ENCODE measurements at places on chromosomes 5 and 9.
A peak's percentile ranks its signal among the peaks of the same experiment; 100 is the strongest.

DNA sequence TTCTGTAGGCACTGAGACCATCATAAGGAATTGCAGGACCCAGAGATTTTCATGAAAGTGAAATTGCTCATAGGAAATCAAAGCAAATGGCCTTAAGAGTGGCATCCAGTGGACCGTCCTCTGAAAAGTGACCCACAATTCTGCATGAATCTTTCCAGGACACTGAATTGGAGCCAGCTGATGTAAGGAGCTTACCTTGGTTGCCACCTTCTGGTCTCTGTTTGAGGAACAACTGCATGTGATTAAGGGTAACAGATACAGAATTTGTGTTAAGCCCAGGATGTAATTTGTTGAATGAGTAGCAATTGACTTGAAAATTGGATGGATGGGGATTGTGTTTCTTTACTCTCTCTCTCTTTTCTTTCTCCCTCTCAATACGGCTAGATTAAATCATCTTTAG is 49.9 kb upstream of the GAS1 start:
- DNase-seq = peak; percentile 9

DNA sequence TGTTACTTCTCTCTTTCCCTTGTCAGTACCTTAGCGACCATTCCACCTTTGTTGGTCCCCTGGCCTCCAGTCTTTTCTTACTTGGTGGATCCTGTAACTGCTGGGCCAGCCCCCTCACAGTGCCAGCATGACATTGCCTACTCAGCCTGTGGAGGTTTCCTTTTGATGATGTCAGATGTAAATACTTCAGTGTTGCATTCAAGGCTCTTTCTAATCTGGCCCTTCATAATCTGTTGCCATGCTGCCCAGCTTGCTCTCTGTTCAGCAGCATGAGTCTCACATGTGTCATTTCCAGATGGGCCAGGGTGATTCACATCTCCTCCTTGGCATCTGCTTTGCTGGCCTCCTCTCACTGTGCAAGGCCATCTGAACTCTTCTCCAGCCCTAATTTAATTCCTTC is 57.1 kb downstream of the MAST4 start:
- DNase-seq = peak; percentile 52

DNA sequence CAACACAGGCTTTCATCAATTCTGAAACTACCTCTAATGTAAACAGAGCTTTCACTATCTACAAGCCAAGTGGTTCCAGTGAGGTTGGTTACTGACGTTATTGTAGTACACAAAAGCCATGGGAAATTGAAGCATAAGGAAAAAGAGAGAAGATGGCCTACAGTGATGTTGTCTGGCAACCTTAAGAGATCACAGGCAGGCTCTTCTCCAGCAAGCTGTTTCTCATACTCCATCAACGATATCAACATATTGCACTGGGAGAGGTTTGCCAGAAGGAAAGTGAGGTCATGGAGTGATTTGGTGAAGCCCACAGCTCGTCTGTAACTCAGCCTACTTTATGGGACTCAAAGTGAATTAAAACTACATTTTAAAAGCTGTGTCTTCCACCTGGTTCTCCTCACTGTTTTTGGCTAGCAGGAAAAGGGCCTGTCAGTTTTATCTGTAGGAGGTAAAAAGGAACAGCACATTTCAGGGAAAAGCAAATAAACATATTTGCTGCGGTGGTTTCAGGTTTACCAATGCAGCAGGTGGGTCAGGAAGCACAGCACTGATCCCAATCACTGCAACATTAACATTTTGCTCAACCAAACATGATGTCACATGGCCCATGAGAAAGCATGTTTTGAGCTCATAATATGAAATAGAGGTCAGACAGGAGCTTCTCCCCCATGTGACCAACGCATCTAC is 72.9 kb downstream of the ARSB start:
- DNase-seq = no peak

DNA sequence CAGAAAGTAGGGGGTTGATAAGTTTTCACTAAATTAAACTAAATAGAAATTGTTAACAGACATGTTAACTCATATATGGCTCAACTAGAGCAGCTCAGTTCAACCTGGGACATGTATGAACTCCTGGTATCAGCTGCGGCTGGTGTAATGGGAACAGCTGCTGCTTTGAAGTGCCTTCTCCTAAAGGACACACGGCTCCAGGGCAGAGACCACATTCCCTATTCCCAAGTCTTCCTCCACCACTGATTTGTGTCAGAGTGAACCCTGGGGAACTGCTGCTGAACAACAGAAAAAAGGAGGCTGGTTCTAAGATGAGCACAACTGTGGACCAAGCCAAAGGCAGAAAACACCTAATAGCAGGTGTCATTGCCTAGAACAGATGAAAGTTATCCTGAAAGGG is 71.1 kb downstream of the MAPKAP1 start:
- DNase-seq = no peak

- no peak for DNase-seq
Observed at GRCh38 chr5:95053253-95053652, 231.6 kb downstream of the MCTP1 start.

GRCh38 chr5:125703616-125704015 is 719.6 kb upstream of the GRAMD2B start:
- DNase-seq = no peak

- DNase-seq = no peak
Observed at GRCh38 chr9:130914417-130915095, 17.9 kb upstream of the QRFP start.

- no peak for DNase-seq
Observed at GRCh38 chr9:130156672-130157071, 15.5 kb upstream of the NCS1 start.

DNA sequence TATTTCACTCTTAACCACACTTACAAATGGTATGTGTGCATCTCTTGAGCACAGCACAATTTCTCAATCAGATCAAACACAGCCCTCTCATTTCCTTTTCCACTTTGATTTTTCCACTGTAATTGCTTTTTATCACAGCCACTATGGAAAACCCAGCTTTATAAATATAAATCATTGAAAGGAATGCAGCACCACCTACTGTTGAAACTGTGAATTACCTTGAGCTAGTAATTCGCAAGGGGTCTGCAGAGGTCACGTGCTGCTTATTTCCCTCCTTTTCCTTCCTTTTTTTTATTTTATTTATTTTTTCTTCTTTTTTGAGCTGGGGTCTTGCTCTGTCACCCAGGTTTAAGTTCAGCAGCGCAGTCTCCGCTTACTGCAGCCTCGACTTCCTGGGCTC is 76.9 kb downstream of the CDH6 start:
- DNase-seq = no peak

DNA sequence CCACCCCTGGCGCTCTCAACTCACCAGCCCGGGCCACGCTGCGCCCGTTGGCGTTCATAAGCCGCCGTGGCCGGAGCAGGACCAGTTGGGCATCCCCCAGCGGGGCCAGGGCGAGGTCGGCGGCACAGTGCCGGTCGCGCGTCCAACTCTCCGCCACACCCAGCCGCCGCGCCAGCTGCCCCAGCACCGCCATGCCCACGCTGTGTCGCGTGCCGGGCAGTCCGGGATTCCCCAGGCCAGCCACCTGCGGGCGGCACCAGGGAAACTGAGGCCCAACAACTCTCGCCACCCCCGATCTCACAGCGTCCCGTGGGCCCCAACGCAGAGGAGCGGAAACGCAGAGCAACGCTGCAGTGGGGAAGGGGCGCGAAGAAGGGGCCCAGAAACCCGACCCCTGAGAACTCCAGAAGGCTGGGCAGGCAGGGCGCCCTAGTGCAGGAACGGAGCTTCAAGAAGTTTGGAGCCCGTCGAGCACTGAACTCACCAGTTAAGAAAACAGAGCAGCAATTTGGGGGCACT is 453 bp downstream of the PTRH1 start:
- no peak for DNase-seq

DNA sequence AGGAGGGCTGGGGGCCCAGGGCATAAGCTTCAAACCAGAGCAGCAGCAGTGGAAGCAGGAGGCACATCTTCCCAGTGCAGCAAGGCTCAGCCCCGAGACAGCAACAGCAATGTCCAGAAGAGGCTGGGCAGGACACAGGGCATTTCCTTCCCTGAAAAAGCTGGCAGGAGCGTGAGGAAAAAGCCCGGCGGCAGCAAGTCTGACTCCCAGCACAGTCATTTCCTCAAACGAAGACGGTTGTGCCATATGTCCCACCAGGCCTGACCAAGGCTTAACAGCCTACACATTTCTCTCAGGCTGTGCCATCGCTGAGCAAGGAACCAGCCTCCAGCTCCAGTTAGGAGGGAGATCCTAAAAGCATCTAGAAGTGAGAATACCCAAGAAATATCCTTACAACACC is 74.5 kb downstream of the APTX start:
- no peak for DNase-seq

GRCh38 chr5:40842351-40842750 is 1.2 kb downstream of the CARD6 start:
- DNase-seq = no peak

DNA sequence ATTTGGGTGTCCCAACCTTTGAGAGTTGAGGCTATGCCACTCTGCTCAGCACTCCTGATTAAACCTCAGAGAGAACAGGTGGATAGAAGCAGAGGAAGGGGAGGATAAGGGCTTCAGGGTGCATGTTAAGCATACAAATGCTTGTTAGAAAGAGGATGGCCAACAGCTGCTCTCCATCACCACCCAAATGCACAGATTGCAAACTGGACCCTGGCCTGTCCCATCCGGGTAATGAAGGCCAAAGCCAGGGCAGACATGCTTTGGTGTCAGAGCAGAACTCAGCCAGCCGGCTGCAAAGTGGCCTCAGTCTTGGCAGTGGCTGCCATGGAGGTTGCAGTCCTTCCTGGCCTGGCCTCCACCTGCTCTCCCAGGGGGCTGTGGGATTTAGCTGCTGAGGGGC is 84.3 kb downstream of the SIL1 start:
- no peak for DNase-seq

- peak; percentile 79 for DNase-seq
Observed at GRCh38 chr5:103562453-103563157, at the start of gene NUDT12. Gene NUDT12 (minus strand): TSS chr5:103562789. CDS start chr5:103560248, 2,541 bp downstream.

- no peak for DNase-seq
Observed at GRCh38 chr5:118295045-118295444, 693.3 kb downstream of the DTWD2 start.

- DNase-seq = no peak
Observed at GRCh38 chr5:93649234-93649900, 66.3 kb downstream of the NR2F1 start.

DNA sequence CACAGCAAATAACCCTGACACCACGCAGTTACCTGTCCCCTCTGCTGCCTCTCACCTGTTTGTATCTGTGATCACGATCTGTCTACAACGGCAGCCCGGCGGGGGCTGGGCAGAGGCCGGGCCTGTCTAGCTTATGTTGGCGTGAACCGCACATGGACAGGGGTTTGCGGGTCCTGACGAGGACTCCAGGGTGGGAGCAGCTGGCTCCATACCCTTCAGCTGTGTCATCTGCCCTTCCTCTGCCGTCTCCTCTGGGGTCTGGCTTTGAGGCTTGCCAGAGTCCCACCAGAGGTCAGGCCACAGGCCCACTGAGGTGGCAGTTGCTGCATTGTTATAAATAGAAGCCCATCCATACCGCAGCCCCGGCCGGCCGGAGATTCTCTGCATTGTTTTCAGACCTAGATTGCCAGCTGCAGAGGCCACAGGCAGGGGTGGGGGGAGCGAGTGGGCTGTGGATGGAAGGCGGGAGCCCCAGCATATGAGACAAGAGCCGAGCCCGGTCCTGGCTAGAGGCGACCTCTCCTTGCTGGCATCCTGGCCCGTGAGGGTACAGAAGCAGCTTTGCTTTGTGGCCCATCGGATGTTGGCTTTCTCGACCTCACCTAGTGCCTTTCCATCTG is 37.8 kb downstream of the FAM78A start:
- DNase-seq = peak; percentile 30

- DNase-seq = no peak
Observed at GRCh38 chr5:102920762-102921161, 165.7 kb downstream of the PAM start.

- DNase-seq = no peak
Observed at GRCh38 chr5:175281714-175282113, 162.3 kb downstream of the DRD1 start.

DNA sequence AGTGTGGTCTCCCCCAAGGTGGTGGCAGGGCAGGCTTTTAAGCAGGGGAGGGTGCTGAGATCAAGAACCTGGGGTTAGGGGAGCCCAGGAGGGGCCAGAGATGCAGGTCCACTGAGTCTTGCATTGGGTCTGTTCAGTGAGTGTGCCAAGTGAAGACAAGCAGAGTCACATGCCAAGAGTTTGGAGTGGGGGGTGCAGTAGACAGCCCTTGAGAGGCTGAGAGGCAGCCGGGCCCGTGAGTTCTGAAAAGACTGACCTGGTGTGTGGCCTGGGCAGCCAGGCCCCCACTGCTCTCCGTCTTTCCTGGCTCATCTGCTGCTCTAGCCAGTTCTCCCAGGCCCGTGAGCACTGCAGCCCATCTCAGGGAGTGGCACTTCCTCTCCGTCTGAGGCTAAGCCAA is 120.0 kb downstream of the DAB2IP start:
- DNase-seq = peak; percentile 14

Data from fibroblast of skin of right quadriceps (primary cell).